T-helper 2 cell treated with Interferon-gamma antibody and Interleukin-4, amounts not matched to agents 5 μg/mL and 100 μg/mL, for 36 hours (primary cell): ENCODE measurements at places on chromosomes 7 and 10.
A peak's percentile ranks its signal among the peaks of the same experiment; 100 is the strongest.

DNA sequence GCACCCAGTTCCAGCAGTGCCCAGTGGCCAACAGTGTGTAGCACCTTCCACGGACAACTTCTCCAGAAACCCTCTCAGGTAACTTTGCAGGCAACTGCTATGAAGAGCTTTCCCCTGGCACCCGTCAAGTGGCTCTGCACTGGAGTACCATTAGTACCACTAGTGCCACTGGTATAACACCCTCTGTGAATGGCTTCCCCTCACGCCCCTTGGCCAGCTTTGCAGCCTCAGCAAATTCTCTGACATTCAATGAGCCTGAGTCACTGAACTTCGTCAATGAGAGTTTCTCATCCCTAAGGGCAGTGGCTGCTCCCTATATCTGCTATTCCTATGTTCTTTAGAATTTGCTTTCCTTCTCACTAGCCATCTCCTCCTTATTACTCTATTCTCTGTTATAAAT is 7.6 kb upstream of the HERPUD2 start:
- DNase-seq: no peak

- DNase-seq: no peak
Measured at GRCh38 chr7:94050046-94050445, 45.9 kb upstream of the BET1 start.

DNA sequence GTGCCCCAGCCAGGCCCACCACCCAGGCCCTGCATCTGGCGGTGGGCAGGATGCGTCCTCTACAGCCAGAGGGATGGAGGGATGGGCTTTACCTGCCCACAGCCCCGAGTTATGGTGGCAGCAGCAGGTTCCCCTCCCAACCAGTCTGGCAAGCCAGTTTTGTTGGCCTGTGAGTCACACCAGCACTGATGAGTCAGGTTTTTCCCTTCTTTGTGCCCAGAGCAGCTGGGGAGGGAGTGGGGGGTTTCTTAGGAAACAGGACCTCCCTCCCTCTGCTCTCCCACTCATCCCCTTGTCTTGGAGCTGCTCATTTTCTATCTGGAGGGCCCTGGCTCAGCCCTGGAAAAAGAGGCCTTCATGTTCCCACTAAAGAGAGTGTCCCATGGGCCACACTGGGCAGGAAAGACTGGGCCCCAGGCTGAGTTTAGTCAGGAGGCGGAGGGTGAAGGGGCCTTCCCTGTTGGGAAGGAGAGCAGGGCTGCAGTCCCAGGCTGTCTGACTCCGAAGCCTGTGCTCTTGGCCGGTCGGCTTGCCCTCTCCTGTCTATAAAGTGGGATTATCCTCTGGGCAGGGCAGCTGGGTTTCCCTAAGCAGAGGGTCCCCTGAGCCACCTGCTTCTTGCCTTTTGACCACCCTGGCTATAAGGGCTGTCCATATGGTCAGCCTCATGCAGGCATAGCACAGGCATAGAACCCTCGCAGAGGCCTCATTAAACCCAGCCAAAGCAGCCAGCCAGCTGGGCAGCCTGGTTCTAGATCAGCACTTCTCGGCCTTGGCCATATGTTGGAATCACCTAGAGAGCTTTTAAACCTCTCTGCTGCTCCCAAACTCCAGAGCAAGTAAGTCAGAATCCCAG is 30.2 kb upstream of the ANKRD2 start:
- peak; percentile 46 for DNase-seq

DNA sequence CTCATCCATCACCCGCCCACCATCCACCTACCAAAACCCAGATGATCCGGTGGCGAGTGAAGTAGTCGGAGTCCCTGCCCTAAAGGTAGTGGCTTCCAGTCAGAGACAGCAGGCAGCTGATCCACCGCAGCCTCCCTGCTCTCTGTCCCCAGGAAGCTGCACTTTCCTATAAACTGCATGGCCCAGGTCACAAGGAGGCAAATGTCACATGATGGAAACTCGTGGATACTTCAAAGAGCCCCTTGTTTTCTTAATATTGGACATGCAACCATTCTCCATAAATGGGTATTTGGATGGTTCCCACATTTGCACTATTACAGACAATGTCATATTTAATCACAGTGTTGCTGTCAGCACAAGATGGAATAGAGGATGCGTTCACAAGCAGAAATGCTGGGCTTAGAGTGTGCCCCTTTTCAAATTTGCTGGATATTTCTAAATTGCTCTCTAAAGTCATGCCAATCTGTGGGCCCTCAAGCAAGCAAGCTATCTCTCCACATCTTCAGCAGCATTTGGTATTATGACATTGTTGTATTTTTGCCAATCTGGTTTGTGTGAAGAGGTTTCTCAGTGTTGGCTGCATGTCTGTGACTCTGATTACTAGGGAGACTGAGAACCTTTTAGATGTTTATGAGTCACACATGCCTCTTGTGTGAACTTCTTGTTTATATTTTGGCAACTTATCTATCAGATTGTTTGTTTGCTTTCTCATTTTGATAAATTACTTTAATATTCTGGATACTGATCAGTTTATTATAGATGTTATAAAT is 822.0 kb downstream of the TNS3 start:
- no peak for DNase-seq

GRCh38 chr10:2222631-2223030 is 485.3 kb upstream of the ADARB2 start:
- no peak for DNase-seq

DNA sequence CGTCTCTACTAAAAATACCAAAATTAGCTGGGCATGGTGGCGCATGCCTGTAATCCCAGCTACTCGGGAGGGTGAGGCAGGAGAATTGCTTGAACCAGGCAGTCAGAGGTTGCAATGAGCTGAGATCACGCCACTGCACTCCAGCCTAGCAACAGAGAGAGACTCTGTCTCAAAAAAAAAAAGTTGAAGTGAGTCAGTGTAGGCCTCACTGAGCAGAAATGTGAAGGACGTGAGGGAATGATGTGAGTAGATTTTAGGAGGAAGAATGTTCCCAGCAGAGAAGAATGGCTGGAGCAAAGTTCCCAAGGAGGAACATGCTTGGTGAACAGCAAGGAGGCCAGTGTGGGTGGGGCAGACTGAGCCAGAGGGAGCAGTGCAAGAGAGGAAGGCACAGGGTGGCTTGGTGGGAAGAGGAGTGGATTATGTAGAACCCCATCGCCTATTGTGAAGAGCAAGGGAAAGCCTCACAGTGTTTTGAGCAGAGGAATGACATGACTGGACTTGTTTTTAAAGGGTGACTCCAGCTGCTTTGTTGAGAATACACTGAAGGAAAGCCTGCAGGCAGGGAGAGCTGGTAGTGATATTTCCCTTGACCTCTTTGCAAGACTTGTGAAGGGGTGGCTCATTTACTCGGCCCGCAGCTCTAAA is 708.7 kb downstream of the SUGCT start:
- no peak for DNase-seq

- DNase-seq: no peak
Measured at GRCh38 chr7:389911-390601, 100.1 kb downstream of the FOXL3 start.

- DNase-seq: no peak
Measured at GRCh38 chr10:98076086-98076485, 45.7 kb upstream of the CRTAC1 start.

DNA sequence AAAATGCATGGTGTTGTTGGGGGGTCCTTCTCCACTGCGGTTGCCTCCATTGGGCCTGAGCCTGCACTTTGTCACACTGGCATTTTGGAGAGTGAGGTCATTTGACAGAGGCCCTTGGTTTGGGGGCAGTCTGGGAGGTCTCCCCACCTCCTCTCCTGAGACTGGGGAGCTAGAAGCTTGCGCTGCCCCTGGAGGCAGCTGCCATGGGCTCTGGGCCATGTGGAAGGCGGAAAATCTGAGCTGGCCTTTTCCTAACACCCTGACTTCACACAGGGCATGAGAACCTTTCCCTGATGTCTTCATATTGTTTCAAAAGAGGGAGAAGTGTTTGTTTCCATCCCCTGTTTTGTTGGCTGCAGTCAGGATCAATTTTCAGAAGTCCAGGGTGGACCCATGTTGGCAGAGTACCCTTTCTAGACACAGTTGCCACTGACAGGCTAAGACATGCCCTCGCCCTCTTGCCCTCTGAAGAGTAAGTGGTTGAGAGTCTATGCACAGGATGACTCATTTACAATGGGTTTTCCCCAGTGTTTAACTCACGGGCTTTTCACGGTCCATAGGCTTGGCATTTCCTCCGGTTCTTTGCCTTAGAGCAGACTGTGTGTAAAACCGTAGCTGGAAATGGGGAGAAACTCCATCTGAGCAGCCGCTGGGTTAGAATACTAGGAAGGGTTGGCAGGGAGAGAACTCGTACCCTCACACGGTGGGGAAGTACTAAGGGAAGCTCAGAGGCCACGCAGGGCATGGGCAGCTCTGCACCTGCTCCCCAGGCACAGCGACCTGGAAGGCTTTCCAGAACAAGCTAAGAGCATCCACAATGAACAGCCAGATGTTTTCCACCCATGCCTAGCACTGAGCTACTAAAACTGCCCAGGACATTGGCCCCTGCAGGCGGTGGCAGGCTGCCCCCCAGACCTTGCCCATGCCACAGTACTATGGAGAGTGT is 655.0 kb downstream of the SDK1 start:
- no peak for DNase-seq

GRCh38 chr7:3721422-3721821 is 420.4 kb downstream of the SDK1 start:
- DNase-seq: no peak

DNA sequence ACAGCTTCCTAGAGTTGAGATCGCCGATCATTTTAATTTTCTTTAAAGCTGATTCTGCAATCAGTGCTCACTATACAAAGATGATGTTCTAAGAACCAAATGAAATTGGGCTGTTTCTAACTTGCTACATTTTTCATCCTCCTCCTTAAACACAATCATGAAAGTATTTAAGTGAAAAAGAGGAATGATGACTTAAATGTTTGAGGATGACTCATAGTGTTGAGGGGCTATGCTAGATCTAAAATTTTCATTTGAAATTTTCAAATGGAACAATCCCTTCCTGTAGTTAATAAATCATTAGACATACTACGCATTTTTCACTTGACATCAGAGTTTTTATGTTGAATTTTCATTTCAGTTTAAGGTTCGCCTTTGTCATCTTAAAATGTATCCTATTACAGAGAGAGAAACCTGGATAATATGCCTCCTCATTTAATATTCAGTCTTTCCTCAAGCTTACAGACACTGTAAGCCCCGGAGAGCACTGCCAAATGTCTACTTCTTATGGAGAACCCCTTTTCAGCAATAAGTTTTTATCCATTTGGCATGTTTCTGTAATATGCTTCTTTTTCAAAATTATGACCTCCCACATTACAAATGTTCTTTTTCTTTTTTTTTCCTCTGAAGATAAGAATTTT is 499.6 kb downstream of the MAGI2 start:
- DNase-seq: no peak

- no peak for DNase-seq
Measured at GRCh38 chr10:62589689-62590088, 214.8 kb upstream of the ADO start.

GRCh38 chr10:133275684-133276092 is 980 bp downstream of the ADAM8 start:
- peak; percentile 43 for DNase-seq

DNA sequence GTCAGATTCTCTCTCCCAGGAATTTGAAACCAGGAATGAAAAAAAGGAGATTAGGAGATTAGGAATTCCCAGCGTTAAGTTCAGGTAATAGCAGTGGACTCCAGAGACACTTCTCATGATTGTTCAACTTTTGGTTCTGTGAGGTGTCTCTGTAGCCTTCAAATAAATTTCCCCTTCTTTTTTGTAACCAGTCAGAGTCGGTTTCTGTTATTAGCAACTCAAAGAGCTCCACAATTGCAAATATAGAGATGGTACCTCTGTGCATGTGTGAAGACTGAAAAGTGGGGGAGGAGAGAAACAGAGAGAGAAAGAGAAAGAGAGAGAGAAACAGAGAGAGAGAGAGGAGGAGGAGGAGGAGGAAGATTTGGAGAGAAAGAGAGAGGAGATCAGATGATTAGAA is 112.8 kb upstream of the STEAP1B start:
- no peak for DNase-seq

GRCh38 chr10:99612167-99612831 is 7.9 kb downstream of the SLC25A28 start:
- peak; percentile 25 for DNase-seq

GRCh38 chr10:14618674-14619073 is 156.0 kb downstream of the FAM107B start:
- DNase-seq: no peak

GRCh38 chr7:158973941-158974785 is 117.8 kb downstream of the DYNC2I1 start:
- DNase-seq: no peak

- no peak for DNase-seq
Measured at GRCh38 chr7:5041047-5041446, 4.6 kb upstream of the RBAK start.

- no peak for DNase-seq
Measured at GRCh38 chr7:18361756-18362155, 133.8 kb upstream of the HDAC9 start.

DNA sequence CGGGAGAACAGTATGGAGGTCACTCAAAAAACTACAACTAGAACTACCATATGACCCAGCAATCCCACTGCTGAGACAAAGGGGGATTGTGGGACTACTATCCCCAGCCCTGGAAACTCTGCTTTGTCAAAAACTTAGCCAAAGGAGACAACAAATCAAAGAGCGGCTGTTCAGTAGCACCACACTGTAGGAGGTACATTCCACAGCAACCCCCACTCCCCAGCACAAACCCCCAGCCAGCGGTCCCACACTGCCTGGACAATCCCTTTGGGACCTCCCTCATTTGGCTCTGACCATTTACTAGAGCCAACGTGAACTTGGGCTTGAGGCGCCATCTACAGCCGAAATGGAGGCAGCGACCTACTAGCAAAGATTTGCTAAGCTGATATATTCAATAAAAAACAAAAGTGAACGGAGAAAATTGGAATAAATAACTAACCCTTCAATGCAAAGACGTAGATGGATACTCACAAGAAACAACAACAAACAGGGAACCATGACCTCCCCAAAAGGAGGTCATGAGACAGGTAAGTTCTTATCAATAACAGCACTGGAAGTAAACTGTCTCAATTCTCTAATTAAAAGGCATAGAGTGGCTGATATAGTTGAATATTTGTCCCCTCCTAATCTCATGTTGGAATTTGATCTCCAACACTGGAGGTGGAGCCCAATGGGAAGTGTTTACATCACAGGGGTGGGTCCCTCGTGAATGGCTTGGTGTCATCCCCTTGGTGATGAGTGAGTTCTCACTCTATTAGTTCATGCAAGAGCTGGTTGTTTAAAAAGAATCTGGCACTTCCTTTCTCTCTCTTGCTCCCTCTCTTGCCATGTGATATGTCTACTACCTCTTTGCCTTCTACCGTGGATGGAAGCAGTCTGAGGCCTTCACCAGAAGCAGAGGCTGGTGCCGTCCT is 119.0 kb upstream of the KCNMA1 start:
- no peak for DNase-seq
